ENCODE measurements at places on chromosomes 2 and 18. TPM values are rescaled to one million over a fixed set of nuclear protein-coding genes. Genes with fewer than 3 reads are reported as not detected.

Gene CFAP65
- total RNA-seq: 0.11 TPM

GRCh38 chr2:236748801-236749200, 179.2 kb downstream of the ACKR3 start:
- DNase-seq: peak; percentile 35

- peak; percentile 76 for DNase-seq
Observed at GRCh38 chr2:201151127-201151981, 31.6 kb upstream of the CASP10 start.

DNA sequence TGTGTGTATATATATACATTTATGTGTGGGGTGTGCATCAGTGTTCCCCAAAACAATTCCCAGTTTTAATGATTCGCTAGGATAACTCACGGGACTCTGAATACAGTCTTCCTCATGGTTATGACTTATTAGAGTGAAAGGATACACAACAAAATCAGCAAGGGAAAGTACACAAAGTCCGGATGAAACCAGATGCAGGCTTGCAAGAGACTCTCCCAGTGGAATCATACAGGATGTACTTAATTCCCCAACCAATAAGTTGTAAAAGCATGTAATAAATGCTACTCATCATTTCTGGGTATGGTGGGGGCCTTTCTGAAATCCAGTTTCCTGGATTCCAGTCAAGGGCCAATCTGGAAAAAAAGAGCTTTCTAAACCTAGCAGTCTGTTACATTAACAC, 654.1 kb upstream of the SYT4 start:
- no peak for DNase-seq

Gene HOXD10
- total RNA-seq: 18.6 TPM

Gene ZBTB14
- total RNA-seq: 13.8 TPM

GRCh38 chr2:16014802-16015201, 74.5 kb downstream of the MYCN start:
- no peak for DNase-seq

DNA sequence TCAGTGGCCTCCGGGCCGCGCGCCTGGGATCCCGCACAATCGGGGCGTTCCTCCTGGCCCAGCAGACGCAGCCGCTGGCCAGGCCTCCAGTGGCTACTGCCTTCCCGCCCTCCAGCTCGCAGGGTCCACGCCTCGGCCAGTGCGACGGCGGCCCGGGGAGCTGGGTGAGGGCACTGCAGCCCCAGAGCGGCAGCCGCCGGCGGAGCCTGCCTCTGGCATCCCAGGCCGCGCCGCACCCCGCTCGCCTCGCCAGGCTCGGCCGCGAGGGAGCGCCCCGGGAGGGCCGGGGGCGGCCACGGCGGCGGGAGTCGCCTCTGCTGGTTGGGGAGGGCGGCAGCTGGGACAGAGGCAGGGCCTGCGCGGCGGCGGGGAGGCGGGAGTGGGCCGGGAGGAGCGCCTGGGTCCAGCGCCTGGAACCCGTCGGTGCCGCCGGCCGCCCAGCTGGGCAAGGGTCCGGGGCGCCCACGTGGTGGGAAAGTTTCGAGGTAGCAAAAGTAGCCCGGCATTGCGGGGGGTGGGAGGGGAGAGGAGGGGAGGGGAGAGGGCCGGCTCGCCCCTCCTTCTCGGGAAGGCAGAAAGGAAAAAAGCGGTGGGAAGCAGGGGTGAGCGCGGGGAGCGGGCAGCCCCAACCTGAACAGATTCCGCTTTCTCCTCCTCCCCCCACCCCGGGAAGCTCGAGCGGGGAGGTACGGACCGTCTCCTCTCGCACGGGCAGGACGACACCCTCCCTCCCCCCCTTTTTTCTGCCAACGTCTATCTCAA, 1.5 kb upstream of the INHBB start:
- peak; percentile 58 for DNase-seq

DNA sequence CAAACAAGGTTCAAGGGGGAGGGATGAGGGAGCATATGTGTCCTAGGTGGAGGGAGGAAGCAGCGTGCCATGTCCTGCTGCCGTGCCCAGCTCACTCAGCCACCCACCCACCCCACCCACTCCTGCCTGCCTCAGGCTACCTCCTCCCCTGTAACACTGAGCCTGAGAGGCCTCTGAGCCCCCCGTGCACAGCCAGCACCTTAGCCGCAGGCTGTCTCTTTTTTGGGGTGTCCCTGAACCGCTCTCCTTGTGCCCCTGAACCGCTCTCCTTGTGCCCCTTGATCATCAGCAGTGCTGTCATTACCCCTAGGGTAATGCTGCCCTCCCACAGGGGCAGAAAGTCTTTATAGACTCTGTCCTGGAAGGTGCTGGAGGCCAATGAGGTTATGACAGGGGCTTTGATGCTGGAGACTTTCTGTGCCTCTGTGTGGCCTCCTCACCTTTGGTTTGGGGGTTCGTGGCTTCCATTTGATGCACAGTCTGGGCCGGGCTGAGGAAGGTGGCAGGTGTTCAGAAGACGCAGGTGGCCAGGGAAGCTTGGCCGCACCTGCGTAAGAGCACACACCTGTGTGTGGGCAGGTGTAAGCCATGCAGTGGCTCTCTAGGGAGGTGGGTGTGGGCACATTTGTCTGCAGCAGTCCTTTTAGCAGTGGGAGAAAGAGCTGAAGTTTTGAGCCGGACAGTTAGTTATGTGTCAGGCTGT, 140.0 kb downstream of the SEPTIN10 start:
- no peak for DNase-seq

DNA sequence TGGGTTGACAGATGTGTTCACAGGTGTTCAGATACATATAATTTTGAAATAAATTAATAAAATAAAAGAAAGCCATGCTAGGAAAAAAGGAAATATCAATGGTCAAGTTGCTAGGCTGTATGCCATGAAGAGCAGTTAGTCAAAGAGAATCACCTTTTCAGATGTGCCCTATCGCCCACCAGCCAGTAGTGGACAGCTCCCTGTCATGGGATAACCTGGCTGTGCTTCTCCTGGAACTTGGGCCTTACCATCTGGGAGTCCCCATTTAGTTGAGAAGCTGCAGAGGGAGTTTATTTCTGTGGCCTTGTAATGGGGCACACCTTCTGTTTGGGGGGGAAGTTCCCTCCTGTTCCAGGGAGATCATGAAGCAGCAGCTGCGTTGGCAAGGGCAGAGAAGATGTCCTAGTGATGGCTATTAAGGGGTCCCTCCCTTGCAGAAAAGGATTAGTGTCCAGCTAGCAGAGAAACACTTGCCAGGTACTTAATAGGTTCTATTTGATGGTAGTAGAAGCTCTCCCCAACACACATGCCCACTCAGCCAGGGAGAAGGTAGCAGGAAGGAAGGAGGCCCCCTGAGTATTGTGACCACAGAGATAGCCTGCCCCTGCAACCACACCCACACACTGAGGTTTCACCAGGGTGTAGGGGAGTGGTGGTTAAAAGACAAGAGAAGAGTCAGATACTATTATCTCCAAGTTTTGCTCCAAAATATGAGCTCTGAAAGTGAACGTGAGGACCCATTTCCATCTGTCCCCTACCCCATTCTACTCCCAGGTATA, 117.7 kb downstream of the B3GNT2 start:
- no peak for DNase-seq

DNA sequence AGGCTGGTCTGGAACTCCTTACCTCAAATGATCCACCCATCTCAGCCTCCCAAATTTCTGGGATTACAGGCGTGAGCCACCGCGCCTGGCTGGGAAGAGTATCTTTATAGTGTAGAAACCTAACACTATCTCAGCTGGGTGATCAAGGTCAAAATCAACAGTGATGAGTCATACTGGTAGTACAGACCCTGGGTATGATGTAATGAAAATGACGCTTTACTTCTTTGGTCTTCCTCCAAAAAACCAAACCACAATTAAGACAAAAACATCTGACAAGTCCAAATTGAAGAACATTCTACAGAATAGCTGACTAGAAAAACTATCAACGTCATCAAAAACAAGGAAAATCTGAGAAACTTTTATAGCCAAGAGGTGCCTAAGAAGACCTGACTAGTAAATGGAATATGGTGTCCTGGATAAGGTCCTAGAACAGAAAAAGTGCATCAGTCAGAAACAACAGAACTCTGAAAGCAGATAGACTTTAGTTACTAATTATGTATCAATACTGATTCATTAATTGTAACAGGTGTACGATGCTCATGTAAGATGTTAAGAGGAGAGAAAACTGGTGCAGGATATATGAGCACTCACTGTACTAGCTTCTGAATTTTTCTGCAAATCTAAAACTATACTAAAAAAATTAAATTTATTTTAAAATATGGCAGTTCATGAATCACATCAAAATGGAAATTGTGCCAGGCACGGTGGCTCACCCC, 25.4 kb downstream of the PDCL3 start:
- DNase-seq: peak; percentile 49

DNA sequence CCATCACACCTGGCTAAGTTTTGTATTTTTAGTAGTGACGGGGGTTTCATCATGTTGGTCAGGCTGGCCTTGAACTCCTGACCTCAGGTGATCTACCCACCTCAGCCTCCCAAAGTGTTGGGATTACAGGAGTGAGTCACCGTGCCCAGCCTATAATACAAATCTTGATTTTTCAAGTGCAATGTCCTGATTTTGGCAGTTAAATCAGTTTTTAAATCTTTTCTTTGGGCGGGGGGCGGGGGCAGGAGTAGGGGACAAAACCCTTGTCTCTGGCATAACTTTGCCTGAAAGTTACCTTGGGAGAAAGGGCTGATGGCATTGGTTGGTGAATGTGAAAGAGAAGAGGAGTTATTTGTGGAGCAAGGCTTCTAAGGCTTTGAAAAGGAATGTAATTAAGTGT, 12.3 kb downstream of the GALNT1 start:
- no peak for DNase-seq

- DNase-seq: peak; percentile 61
Observed at GRCh38 chr2:14634489-14635390, 2.2 kb downstream of the LRATD1 start.

Gene ATL2
- 132 TPM for total RNA-seq

Gene IL36B
- not detected for total RNA-seq

- peak; percentile 69 for DNase-seq
Observed at GRCh38 chr2:85750587-85751575, 2.9 kb upstream of the ATOH8 start.

Gene HJURP
- total RNA-seq: 86.3 TPM

DNA sequence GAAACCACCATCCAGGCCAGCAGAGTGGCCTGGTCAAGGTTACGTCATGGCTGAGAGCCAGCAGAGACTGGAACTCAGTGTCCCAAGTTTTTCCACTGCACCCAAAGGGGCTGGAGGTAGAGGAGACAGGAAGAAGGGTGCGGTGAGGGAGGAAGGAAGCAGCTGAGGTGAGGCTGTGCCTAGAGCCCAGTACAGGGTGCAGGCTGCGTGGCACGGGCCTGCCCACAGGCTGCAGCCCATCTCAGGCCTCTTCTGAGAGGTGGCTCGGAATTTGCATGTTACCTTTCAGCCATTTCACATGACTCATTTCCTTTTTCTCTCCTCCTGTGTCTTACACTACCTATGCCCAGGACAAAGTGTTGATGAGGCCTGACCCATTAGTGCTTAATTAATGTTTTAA, 13.7 kb upstream of the MGAT4A start:
- DNase-seq: no peak

DNA sequence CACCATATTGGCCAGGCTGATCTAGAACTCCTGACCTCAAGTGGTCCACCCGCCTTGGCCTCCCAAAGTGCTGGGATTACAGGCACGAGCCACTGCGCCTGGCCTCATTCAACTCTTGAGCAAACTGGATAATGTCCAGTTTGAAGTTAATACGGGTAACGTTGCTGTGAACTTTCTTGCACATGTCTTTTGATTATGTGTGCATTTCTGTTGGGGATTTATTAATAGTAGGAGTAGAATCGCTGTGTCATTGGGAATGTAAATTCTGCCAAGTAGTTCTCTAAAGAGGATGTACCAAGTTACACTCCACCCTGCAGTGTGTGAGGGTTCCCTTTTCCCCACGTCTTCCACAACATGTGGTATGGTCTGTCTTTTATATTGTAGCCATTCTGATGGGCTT, 6.2 kb downstream of the IMPA2 start:
- DNase-seq: no peak

GRCh38 chr2:95574506-95574905, 17.3 kb upstream of the TRIM43 start:
- no peak for DNase-seq

DNA sequence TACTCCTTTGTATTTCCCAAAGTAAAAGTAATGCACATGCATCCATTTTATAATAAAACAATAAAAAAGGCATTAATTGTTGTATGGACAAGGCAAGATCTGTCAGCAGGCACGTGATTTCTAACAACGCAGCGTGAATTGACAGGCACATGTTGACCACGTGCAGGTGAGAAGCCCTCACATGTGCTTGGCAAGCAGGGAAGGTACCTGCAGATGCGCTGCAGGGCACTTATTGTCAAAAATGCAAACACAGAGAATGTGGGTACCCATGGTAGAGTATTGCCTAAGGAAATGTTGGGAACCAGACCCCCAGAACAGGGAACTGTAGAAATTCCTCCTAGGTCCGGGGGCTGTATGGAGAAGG, 515.0 kb upstream of the HS6ST1 start:
- DNase-seq: no peak

DNA sequence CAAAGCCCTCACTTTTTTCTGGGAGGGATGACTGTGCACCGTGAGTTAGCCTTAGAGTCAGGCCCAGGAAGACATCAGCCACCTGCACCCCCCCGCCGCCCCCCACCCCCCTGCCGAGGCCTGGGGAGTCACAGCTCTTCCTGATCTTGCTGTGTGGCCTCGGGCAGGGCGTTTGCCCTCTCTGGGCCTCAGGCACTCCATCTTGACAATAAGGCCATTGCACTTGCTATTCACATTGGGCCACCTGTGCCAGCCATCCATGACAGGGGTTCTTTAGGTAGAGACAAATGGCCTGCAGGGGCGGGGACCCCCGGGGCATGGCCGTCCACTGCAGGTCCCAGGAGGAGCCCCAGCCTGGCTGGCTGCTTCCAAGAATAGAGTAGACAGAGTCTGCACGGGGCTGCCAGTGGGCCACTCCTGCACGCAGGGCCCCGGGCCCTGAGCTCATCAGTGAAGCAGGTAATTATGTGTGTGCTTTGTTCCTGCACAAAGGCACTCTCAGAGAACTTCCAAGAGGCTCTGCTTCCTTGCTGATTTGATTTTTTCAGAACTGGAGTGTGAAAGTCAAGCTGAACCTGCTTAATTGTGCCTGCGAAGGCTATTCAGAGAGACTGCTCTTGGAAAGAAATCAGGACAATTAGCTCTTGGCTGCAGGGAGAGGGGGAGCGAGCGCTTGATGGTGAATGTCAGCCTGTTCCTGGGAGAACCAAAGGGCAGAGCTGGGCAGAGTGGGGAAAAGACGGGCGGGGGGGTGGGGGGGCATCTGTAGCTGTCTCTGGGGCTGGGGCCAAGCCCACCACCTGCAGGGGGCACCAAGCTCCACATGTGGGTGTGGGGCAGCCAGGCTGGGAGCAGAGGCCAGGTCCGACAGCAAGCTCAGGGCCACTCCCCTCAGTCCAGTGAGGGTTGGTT, 40.3 kb downstream of the RRM2 start:
- no peak for DNase-seq

DNA sequence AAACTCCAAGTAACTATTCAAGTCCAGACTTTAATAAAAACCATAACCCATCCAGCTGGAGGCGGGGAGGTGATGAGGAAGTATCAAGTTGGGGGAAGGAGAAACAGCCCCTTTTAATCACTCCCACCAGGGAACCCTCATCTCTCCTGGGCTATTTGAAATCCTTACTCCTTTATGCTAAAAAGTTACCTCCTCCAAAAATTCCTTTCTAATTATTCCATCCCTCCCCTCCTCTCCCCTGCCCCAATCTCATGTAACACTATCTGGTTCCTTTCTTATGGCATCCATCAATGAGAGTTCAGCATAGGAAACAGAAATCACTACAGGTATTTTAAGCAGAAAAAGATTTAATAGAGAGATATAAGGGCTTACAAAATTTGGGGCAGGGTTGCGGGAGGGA, 9.3 kb upstream of the SLC14A2 start:
- DNase-seq: no peak

Gene CHCHD5
- total RNA-seq: 26.2 TPM

- DNase-seq: peak; percentile 89
Observed at GRCh38 chr2:158600155-158600802, 143.5 kb downstream of the PKP4 start.

GRCh38 chr2:72738096-72738495, 87.7 kb downstream of the EXOC6B start:
- no peak for DNase-seq

Measured in Daoy (cell line).